ENCODE measurements at places on chromosomes 3 and 15.

GRCh38 chr3:46695177-46695961 is 1.9 kb upstream of the ALS2CL start:
- peak; percentile 34 for DNase-seq

DNA sequence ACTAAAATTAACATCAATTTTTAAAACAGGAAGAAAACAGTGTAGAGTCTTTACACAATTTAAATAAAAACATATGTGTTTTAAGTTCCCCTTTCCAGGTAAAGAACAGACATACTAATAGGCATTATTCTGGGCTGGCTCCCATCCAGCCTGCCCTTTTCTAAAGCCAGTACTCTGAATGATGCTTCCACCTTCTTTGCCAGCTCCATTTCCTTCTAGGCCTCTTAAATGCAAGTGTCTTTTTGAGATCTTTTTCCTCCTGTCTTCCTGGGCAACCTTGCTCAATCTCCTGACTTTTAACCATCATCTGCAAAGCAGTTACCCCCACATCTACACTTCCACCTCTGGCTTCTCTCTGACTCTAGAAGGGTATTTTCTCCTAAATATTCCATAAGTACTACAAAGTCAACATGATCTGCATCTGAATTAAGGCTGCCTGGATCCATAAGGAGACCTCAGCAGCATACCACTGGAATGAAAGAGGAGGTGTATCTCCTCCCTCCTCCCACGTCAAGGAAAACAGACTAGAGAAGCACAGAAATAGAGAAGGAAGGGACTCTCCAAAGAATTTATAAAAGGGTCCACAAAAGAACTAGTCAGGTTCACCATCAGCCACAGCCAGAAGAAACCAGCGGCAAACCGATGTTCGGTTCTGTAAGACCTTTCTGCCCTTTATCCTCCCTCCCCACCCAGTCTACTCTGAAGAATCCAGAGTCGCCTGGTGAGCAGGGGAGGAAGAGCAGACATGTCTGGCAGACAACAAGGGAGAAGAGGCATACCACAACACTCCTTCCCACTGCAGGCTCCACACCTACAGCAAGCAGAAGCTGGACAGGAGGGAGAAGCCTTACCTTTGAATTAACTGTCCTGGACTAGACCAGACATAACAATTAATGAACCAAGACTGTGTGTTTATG is 47.1 kb downstream of the GOLIM4 start:
- no peak for DNase-seq

GRCh38 chr15:34993412-34993811 is 5.3 kb upstream of the ZNF770 start:
- no peak for DNase-seq

DNA sequence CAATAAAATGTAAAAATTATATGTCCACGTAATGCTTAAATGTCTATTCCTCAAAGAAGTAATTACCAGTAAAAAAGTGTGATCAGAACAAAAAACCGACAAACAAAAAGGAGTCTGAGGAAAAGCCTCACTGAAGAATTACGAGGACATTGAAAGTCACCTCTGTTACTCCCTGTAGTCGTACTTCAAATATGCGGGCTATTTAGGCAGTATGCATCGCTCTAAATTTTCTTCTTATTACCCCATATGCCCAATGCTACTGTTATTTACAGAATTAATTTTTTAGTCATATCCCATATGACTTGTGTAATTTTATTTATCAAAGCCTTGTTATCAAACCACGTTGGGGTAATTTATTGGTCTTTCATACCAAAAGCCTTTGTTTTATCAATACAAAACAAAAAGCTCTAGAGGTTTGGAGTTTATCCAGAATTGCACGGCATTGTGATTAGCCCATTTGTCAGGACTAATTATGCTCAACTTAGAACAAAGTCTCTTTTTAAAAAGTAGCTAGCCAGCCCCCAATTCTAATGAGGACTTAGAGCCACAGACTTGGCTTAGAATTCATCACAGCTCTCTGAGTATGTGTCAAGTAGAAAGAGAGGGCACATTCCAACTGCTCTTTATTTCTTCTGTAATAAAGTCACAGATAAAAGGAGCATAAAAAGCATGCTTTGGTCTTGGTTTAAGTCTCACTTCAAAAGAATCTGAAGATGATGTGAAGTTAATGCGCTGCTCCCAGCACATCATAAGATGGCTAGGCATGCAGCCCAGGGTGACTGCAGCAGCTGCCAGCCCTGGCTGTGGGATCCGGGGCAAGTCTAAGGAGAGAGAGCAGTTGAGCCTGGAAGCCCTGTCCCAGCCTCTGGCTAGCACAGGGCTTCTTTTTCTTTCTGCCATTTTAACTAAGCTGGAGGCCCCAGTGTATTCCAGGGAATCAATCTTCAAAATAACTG is 521.0 kb downstream of the GABRG3 start:
- DNase-seq: no peak

DNA sequence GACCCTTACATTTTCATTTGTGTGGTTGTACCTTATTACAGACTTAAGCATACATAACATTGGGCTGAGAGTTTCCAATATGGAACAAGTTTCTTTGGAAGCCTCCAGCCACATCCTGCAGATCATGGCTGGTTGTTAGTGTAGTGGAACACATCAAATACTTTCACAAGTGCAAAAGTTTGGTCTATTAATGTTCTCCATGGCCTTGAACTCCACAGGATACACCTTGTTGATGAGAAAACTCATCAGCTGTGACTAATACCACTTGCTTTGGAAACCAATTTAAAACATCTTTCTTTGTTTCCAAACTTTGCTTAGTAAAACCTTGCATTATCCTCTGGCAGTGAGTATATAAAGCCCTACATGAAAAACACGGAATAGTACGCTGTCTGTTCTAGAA is 46.1 kb downstream of the MYZAP start:
- no peak for DNase-seq

GRCh38 chr3:145719114-145719513 is 441.9 kb downstream of the PLOD2 start:
- no peak for DNase-seq

DNA sequence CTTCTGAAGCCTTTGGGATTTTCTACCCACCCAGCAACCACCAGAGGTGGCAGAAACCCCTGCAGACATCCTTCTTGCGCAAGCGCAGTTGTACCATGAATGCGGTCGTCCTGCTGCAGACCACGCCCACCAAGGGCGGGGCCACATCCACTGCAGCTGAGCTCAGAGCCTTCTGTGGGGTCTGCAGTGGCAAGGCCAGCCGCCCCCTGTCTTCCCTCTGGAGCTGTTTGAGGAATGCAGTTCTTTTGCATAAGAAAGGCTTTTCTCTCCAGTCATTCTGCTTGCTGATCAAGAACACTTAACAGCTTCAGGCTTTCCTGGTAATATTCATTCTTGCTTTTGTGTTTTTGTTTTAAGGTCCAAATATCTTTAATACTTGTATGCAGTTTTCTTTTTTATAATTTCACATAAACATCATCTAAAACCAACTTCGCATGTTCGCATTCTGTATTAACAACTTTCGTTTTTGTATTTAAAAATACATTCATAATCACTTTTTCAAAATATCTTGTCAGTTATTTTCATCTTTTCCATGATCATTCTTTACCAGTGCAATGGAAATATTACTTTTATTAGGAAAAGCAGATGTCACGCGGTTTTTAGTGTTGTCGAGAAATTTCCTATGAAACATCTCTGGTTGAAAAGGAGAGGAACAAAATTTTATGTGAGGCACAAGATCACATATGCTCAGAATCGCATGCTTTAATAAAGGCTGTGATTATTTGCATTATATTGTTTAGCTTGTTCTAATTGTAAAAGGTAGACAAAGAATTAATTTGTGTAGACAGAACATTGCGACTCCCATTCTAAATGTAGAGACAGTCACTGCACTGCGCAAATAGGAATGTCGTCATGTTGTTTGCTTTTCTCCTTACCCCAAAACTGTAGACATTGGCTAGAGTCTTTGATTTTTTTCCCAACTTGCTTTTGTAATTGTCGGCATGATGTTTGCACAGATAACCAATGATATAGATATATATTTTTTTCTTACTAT is 98.1 kb upstream of the SNRPN start:
- DNase-seq: no peak
